ENCODE measurements at places on chromosomes 7 and 10.

GRCh38 chr10:110410329-110411046, 87.2 kb upstream of the DUSP5 start:
- DNase-seq, result no peak

DNA sequence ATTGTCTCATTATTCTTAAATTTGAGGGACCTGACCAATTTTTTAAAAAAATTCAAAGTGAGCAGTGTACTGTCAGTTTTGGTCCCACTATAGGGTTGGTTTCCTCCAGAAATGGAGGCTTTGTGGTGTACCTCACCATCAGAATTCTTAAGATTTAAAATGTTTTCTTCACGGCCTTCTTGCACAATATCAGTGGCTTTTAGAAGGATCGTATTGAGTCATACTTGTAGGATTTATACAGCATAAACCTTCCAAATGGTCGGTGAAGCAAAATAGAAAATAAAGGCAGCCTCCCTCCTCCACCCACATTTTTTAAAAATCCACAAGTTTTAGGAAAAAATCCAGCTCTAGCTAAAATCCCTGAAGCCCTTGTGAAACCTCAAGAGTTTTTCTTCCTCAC, 126.4 kb downstream of the RNLS start:
- no peak for DNase-seq

GRCh38 chr7:22357311-22358175, 589 bp upstream of the RAPGEF5 start:
- no peak for DNase-seq

DNA sequence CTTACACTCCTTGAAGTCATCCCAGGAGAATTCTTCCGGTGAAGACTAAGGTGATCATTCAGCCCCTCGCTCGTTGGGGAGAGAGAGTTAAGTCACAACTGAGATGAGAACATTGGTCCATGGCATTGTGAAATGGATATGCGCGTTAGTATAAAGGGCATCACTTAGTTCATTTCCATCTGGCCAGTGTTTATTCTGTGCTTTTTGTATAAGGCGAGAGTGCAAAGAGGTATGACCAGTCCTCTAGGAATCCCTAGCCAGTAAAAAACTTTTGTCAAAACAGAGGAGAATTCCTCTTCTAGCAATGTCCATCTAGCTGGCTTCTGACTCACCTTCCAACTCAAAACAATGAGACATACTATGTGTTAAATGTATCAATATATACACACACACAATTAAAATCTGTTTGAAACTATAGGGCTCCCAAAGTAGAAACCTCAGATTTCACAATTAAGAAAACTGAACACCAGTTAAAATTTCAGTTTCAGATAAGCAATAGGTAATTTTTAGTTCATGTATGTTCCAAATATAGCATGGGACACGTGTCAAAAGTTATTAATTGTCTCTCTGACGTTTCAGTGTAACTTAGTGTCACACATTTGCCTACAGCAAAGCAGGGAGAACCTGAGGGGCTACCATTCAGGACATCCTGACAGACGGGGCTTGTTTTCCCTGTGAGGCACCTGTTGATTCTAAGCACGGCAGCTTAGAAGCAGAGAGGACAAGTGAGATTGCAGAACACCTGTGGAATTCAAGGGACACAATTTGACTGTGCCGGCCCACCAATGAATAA, 158.9 kb downstream of the KLF6 start:
- DNase-seq, result no peak

GRCh38 chr7:147405621-147406020, 1184.9 kb upstream of the C7orf33 start:
- DNase-seq, result no peak

DNA sequence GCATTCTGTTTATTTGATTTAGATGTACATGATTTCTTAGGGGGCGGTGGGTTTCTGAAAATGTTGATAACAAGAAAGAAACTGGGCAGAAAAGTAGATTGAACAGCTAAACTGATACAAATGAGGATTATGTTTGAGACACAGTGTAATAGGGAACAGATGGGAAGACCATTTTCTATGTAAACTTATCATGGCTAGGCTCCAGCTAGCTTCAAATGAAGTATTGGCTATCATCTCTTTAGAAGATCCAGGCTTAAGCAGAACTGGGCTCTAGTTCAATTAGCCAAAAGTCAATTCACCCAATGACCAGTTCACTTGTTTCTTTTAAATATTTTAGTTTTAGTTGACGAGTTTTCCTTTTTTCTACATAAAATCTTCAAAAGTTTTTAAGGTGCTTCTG, 639.5 kb downstream of the ANKRD7 start:
- no peak for DNase-seq

GRCh38 chr10:73076360-73077183, 20.1 kb downstream of the P4HA1 start:
- DNase-seq, result no peak

GRCh38 chr7:122302761-122303530, 1.6 kb downstream of the FEZF1 start:
- DNase-seq, result no peak

DNA sequence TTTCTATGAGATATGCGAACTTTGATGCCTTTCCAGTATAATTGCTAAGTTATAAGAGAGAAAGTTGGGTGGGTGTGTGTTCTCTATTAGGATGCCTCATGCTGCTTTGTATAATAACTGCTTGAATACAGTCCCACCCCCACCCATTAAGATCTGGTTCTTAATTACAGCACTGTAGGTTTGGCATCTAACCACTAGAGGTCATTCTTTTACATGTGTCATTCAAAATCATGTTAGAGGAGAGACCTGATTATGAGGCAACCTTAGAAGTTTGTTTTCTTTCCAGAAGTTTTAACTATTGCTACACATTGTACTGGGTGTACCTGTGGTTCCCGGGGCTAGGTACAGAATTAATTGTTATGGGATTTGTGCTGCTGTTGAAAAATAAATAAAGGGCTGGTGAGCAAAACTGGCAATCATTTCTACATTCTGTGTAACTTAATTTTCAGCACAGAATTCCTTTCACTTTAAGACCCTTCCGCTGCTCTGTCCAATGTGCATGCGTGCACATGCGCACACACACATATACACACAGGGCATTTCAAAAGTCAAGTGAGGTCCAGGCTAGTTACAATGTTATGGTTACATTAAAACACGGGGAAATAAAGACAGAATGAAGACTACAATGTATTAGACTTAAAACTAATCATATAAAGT, 1156.3 kb downstream of the SORCS3 start:
- no peak for DNase-seq

GRCh38 chr7:23955145-23955544, 245.1 kb downstream of the STK31 start:
- no peak for DNase-seq

GRCh38 chr10:113407218-113407617, 145.6 kb upstream of the HABP2 start:
- DNase-seq, result no peak

DNA sequence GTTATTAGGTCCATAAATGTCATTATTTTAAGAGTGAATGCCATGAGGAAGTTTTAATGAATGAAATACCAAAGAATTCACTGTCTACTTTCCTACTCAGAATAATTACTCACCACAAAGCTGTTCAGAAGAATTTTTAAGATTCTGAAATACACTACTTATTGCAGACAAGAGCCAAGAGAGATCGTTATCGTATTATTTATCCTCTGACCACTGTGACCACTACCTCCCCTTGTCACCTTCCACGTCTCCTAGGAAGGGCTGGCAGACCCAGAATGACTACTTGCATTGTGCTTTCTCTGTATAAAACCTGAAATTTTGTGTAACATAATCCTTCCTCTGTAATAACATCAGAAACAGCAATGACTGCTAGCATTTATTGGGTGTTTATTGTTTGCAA, 81.9 kb downstream of the ABCB5 start:
- DNase-seq, result no peak

- no peak for DNase-seq
Measured at GRCh38 chr7:149846021-149846420, 7.8 kb downstream of the ZNF862 start.

DNA sequence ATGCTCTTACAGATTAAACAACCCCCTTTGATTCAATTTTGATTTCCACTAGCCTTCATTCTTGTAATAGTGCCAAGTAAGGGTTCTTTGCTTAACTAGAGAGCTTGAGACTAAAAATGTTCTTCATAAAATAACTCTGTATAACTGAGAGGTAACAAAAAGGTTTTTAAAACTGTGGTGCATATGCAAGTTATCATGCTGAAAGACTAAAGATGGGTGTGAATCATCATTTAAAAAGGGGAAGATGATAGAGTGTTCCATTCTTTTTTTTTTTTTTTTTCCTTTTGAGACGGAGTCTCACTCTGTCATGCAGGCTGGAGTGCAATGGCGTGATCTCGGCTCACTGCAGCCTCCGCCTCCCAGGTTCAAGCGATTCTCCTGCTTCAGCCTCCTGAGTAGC, 11.1 kb downstream of the MDFIC start:
- DNase-seq, result no peak

GRCh38 chr7:2818121-2818520, 26.0 kb downstream of the GNA12 start:
- no peak for DNase-seq

DNA sequence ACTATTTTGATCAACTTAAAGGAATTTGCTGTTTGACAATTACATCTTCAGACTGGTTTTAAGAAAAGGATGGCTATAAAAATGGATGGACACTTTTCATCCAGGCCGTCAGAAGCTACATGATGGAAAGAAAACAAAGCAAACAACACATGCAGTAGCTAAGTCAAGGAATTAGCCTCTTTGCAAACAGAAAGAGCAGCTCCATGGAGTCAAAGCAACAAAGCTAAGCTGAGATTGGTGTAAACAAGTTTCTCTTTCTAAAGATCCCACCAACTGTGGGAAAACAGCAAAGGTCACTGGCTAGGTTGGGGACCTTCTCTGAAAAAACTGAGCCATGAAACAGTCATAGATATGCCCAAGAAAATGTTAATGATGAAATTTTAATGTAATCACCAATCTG, 98.9 kb downstream of the RNF133 start:
- DNase-seq, result no peak

DNA sequence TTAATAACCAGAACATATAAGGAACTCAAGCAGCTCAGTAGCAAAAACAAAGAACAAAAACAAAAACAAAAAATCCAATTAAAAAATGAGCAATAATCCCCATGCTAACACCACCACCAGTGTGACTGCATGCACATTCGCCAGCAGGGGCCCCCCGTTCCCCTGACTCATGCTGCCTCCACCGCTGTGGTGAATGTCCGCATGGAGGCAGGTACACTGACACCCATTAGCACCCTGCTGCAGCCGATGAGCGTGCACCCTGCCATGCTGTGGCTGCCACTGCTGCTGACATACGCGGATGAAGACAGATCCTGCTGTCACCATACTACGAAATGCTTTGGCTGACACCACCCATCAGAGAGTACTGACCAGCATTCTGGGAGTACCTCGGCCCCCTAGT, 321.6 kb upstream of the LRRTM3 start:
- no peak for DNase-seq

GRCh38 chr7:132430861-132431822, 145.1 kb downstream of the PLXNA4 start:
- DNase-seq, result no peak

DNA sequence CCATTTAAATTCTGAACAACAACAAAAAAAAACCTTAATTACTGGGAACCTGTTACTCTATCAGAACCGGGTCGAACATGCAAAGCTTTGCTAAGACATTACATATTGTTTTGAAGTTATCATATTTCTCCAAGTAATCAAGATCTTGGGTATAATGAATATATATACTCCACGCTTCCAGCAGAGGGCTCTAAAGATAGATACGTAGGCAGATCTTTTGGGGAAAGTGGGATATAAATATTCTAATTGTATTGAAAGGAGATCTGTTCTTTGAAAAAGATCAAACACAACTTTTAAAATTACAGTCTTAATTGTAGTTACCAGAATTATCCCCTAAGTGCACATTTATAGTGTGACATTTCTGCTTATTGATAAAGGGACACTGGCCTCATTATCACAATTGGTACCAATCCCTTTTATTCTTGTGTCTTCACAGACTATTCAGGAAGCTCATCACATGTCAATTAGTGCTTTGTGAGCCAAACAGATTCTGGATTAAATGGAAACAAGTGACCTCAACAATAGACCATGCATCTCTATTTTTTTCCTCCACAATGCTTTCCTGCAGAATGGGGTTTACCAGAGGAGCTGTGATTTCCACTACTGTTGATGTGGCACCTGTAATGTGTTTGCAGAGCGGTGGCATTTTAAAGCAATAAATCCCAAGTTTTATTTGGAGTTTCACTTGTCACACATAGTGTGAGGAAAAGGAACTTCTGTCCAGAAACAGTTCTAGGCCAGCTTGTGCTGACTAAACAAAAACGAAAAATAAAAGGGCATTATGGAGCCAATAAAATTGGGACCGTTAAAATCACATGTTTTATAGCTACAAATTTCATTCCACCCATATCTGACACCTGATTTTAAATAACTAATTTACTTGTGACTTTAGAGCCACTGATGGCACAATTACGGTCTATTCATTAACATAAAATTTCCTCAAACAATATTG, 122.4 kb downstream of the CTTNBP2 start:
- DNase-seq, result no peak

DNA sequence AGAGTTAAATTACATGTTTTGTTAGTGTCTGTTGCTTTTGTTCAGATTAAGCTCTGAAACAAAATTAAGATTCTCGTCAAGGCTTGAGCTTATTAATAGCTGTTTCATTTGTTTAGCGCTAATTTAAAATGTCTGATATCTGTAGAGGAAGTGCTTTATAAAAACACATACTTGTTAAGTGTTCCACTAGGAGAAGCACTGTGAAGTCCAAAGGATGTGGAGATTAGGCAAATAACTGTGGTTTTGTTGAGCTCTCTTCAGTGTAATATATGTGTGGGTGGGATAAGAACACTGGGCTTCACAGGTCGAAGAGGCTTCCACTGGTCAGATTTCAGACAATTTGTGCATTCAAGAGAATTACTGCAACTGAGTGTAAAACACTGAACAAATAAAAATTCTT, 242.0 kb downstream of the AUTS2 start:
- no peak for DNase-seq

DNA sequence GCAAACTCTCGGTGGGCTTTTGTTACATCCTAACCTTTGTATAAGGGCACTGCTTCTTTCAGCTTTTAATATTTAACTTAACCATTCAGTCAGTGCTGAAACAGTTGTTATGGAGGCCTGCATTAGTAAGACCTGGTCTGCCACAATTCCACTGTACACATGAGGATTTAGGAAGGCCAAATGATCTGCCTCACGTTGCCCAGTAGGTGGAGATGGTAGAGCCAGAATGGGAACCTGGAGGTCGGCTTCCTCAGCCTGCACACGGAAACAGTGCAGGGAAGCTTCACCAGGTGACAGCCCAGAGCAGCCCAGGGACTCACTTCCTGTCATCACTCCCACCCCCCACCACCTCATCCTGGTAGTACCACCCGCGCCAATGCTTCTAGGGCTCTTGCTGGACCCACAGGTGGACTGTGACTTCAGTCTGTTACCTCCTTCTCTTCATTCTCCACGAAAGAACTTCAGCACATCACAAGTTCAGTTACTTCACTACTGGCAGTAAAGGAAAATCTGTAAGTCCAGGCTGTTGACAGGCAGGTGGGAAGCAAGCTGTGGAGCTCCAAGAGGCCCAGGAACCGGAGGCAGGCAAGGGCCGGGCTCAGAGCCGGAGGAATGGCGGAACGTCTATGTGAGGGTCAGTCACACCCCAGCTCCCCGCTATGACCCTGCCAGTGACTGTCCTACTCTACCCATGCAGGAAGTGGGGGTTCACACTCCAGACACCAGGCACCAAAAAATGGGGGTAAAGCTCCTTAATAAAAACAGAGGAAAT, 480.3 kb upstream of the C7orf33 start:
- DNase-seq, result no peak

- no peak for DNase-seq
Measured at GRCh38 chr10:71235808-71236207, 23.4 kb downstream of the UNC5B start.

- no peak for DNase-seq
Measured at GRCh38 chr7:149334219-149334618, 72.2 kb downstream of the ZNF783 start.
